ENCODE measurements at places on chromosomes 2 and 18.

DNA sequence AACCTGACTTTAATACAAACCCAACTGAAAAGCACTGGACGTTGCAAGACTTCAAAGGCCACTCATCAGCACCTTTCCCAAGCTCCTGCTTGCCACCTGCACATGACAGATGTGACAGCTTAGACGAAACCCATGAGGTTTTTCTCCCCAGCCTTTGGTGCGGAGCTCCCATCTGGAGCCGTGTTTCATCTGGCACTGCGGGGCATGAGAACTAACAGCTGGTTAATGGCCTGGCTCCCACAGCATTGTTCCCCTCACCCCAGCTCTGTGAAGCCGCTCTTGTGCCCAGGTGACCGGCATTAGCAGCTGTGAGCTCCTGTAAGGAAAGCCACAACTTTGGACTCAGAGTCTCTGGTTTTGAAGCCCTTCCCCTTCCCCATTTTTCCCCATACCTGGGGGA lies 50.9 kb downstream of the GALR1 start:
- DNase-seq = no peak

DNA sequence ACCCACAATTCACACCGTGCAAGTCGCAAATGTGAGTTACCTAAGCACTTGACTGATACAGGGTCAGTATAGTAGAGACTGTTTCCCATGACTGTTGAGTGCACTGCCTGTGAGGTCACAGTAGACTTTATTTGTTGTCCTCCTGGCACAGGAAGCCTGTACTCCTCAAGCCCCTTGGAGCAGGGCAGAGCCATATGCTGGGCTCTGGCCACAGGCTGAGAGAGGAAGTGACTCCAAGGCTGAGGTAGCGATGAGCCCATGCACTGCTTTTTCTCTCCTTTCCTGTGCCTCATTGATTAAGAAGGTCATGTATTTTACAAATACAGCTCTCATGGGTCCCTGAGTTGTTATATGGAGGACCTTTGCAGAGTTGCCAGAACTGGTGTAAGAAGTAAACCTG lies 287.7 kb downstream of the SRBD1 start:
- DNase-seq = no peak

GRCh38 chr2:147025646-147026585 lies 818.9 kb upstream of the ACVR2A start:
- DNase-seq = no peak

GRCh38 chr2:218547978-218548377 lies 20.2 kb downstream of the USP37 start:
- DNase-seq = no peak

DNA sequence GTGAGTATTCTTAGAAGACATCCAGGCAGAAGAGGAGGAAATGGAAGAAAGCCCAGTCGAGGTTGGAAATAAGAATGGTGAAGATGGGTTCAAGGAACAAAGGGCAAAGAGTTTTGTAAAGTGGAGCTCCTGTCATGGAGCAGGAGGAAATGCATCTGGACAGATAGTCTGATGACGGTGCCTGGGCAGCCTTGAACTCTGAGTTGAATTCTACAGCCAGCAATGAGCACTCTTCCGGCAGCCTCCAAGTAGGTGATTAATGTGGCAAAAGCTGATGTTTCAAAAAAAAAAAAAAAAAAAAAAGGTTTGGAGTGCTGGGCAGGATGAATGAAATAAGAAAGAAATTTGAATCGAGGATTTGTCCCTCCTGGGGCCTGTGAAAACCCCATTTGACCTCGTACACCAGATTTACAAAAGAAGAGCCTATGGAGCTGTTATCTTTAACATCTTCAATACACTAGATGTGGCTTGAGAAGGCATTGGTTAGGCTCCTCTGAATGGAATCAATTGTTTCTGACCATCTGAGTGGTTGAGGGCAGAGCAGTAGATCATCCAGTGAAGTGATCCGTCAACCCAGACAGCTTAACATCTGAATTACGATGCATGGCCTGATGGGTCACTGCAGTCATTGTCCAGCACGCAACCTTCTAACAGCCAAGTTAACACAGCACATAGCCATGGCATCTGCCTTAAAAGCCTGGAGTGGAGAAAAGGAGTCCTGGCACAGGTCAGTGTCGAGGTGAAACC lies 449.7 kb downstream of the TXNL1 start:
- DNase-seq = no peak

- no peak for DNase-seq
Measured at GRCh38 chr2:125364984-125365265, 1291.0 kb upstream of the GYPC start.

DNA sequence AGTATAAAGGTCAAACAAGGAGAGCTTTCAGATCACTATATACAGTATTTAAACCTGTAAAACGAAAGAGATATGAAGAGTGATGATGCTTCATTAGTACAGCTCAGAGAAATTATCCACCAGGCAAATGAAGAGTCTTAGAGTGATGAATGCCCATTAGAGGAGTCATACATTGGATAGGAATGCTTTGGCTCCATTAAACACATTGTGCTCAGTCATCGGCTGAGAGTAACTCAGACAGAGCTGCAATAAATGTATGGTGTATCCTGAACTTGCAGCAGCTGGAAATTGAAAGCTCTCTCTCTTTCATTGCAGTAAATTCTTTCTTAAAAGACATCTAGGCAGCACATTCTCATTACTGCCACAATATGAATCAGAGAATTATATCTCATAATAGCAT lies 340.8 kb upstream of the SPHKAP start:
- DNase-seq = no peak

DNA sequence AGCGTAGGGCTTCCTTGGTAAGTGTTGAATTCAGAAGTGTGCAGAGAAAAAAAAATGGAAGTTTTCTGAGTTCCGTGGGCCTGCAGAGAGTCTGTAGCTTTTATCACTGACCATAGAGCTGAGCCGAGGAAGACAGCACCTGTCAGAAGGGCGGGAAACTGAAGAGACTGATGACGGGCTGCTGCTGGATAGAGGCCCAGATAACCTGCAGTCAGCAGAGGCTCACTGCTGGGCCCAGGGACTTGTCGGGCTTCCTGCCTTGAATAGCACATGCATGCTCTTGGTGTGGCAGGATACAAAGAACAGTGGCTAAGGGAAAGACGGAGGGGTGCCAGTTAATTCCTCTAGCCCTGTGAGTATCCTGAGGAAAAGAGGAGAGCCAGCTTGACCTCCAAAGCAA lies 166.4 kb downstream of the MGAT5 start:
- no peak for DNase-seq

GRCh38 chr2:60092781-60093180 lies 460.7 kb downstream of the BCL11A start:
- DNase-seq = no peak

GRCh38 chr2:195899226-195899625 lies 169.4 kb downstream of the DNAH7 start:
- no peak for DNase-seq

GRCh38 chr2:215664847-215665525 lies 229.1 kb upstream of the FN1 start:
- DNase-seq = no peak

- no peak for DNase-seq
Measured at GRCh38 chr2:205659922-205660321, 22.4 kb upstream of the NRP2 start.

- DNase-seq = no peak
Measured at GRCh38 chr2:3278521-3279218, 98.9 kb downstream of the EIPR1 start.

GRCh38 chr2:98886066-98886554 lies 49.9 kb downstream of the CRACDL start:
- no peak for DNase-seq

GRCh38 chr18:37457341-37457740 lies 108.3 kb downstream of the CELF4 start:
- DNase-seq = no peak

GRCh38 chr2:220104871-220105351 lies 477.5 kb downstream of the SLC4A3 start:
- no peak for DNase-seq

GRCh38 chr2:223003191-223003590 lies 48.8 kb upstream of the KCNE4 start:
- DNase-seq = no peak

DNA sequence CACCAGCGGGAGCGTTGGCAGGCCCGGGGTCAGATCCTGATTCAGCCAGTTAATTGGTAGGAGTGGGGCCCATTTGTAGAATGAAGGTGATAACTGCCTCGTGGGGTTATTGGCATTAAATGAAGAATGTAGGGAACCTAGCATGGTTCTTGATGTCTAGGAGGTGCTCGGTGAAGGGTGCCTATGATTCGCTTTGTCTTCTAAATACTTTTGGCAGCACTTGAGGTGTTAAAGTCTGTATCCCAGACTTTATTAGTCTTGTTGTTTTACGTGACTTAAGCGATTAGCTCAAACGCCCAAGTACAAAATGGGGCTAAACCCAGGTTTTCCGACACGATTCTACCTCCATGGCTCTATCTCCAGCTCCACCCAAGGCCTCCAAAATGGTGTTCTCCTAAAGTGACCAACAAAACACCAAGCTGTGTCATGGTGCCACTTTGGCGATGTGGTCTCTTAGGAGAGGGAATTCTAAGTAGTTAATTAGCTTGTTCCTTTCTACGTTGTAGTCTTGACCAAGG lies 980 bp upstream of the PPP4R1 start:
- no peak for DNase-seq

DNA sequence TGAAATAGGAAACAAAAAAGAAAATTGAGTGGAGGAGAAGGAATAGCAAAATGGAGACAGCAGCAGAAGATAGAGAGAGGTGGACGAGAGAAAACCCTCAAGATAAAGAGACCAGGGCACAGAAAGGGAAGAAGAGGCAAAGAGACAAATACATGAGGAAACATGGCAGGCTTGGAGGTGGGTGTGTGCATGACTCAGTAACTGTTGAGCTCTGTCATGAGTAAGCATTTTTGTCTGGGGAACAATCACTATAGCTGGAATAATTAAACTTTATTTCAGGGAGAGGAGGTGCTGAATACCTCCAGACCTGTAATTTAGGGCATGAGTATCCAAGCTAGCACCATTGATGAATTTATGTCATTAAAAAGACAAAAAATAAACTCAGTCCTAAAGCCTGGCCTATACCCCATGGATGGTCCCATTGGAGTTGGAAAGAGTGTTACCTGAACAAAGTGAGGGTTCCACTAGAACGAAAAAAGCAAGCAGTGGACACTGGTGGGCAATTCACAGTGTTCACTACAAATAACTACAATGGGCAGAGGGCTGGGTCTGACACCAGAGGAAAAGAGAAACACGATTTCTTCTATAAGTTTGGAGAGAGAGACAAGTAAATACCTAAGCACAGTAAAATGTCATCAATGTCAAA lies 145.5 kb downstream of the ADCYAP1 start:
- DNase-seq = no peak

DNA sequence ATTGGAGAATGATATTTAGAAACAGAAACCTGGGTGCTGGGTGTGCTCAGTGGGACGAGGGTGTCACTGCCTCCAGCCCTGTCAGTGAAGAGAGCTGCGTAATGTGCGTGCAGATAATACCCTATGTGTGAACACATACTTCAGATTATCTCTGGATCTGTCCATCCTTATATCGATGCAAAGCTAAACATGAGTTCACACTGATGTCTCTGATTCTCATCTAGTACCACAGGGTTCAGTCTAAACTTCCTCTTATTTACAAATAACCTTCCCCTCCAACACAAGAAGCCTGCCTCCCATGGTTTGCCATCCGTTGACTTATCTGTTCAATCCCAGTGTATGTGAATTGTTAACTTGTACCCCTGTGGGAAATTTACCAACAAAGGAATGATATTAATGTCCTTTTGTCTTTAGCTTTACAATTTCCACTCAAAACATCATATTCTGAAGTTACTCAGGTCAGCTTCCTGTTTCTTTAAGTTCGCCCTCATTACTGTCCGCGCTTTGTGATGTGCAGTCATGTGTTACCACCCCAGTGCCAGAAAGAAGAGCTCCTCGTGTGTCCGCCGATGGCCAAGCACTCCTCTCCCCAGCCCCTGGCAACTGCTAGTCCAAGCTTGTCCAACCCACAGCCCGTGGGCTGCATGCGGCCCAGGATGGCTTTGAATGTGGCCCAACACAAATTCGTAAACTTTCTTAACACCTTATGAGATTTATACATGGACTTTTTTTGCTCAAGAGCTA lies 108.2 kb downstream of the RTP5 start:
- DNase-seq = no peak

GRCh38 chr2:46874236-46874929 lies 41.2 kb downstream of the MCFD2 start:
- peak; percentile 54 for DNase-seq

- no peak for DNase-seq
Measured at GRCh38 chr2:44342854-44343253, 18.4 kb downstream of the PREPL start.

GRCh38 chr2:62110415-62111025 lies 85.4 kb upstream of the B3GNT2 start:
- no peak for DNase-seq

GRCh38 chr2:231221761-231222160 lies 23.3 kb downstream of the ARMC9 start:
- DNase-seq = no peak

DNA sequence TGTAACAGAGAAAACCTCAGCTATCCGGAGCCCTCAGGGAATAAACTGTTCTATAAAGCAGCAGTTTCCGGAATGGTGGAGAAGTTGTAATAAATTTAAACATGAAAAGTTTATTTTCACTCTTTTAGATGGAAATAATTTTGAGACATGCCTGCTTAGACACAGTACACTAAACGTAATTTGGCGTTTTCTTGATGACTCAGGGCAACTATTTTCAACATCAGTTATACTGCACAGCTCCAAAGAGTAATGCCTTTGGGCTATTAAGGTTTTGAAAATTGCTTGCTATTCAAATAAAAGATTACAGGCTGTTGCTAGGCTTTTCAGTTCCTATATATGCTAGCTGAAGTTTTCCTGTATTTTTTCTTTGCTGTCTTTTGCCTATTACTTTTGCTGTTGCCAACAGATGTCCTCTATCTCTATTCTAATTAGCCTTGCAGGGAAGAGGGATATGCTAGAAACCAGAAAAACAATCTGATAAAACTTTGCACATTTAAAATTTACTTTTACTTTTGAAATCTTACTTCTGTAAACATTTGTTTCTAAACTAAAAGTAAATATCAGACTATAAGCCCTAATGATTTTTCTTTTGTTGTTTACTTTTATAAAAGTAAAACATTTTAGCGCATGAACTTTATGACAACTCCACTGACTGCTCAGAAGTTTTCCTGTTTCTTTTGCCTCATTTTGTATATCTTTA lies 113.4 kb upstream of the WDSUB1 start:
- no peak for DNase-seq

- DNase-seq = no peak
Measured at GRCh38 chr18:77360315-77361190, 110.9 kb downstream of the GALR1 start.

DNA sequence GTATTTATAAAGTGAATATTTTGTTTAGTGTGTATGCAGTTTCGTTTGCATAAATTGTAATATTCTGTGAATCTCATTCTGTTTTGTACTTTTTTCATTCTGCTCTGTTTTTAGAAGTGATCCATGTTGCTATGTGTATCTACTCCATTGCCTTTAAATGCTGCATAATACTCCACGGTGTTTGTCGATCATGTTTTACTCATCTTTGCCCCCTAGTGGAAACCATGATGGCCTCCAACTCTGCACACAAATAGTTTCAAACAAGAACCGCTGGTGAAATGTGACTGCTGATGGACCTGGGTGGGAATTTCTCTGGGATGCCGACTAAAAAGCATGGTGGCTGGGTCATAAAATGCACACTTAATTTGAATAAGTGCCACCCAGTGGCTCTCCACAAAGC lies 32.0 kb upstream of the SKOR2 start:
- DNase-seq = no peak
